ENCODE measurements at places on chromosomes 7 and 10.
A peak's percentile ranks its signal among the peaks of the same experiment; 100 is the strongest.

GRCh38 chr10:24706479-24707118 is 17.1 kb downstream of the ARHGAP21 start:
- DNase-seq: no peak

- no peak for DNase-seq
Measured at GRCh38 chr7:70027867-70028266, 429.6 kb downstream of the AUTS2 start.

- peak; percentile 84 for DNase-seq
Measured at GRCh38 chr10:92240289-92241157, 50.4 kb downstream of the CPEB3 start.

- no peak for DNase-seq
Measured at GRCh38 chr7:140079121-140079536, 16.4 kb upstream of the PARP12 start.
